Sciatic nerve (tissue), 2 donors: ENCODE measurements at places on chromosomes 16 and 17.

GRCh38 chr17:59330053-59330942, 1.2 kb upstream of the YPEL2 start:
- peak; percentile 69 for DNase-seq

DNA sequence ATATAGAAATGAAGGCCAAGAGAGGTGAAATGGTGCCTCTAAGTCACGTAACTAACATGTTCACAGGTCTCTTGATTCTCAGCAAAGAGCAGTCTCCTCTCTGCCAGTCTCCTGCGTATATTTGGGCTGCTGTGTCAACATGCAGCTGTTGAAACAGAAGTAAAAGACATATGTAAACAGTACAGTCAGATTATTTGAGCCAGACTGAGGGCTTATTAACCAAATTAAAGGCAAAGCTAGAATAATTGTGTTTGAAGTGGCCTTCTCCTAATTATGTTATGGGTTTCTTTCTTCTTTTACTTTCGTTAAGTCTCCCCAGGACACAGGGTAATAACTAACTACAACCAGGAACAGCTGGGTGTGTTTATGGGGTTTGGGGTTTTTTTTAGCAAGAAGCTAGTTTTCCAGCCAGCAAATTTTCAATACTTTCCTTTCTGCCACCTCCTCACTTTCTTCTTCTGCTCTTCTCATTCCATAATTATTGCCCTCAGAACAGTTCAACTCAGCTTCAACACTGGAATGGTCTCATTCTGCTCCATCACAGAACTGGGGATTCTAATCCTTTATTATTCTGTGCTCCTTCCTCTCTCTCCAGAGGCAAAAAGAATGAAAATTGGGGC, 18.4 kb downstream of the G6PC1 start:
- DNase-seq, result no peak

- DNase-seq, result no peak
Measured at GRCh38 chr16:72426386-72426785, 254.4 kb upstream of the PMFBP1 start.

DNA sequence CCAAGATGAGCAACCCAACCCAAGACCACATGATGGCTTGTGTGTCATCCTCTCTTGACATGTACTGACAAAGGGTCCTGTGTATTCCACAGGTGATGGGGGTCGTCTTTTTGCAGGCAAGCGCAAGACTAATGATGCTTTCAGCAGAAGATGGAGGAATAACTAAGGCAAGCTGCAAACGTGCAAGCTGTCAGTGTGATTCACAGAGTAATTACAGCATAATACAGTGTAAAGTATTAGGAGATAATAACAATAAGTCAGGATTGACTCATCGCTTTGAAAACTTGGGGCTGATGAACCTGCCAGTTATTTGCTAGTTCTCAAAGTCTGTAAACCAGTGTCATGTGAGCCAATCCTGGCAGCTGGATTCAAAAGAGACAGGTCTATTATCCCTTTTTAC, 41.6 kb upstream of the ASIC2 start:
- DNase-seq, result no peak

DNA sequence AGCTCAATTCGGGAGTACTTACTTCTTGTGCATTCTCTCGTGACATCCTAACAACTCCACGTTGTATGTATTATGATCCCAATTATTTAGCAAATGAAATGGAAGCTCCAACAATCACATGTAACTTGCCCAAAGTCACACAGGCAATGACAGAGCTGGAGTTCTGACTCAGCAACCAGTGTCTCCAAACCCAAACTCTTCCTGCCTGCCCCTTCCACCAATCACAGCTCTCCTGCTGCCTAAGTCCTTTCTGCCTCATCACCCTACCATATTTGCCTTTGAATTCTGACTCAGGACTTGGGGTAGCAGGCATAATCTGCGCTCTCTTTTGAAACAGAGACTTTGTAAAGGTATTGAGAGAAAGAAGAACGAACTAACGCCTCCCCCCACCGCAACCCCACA, 245.2 kb upstream of the MAF start:
- no peak for DNase-seq

- DNase-seq, result no peak
Measured at GRCh38 chr17:79249929-79250521, 175.4 kb downstream of the ENGASE start.

DNA sequence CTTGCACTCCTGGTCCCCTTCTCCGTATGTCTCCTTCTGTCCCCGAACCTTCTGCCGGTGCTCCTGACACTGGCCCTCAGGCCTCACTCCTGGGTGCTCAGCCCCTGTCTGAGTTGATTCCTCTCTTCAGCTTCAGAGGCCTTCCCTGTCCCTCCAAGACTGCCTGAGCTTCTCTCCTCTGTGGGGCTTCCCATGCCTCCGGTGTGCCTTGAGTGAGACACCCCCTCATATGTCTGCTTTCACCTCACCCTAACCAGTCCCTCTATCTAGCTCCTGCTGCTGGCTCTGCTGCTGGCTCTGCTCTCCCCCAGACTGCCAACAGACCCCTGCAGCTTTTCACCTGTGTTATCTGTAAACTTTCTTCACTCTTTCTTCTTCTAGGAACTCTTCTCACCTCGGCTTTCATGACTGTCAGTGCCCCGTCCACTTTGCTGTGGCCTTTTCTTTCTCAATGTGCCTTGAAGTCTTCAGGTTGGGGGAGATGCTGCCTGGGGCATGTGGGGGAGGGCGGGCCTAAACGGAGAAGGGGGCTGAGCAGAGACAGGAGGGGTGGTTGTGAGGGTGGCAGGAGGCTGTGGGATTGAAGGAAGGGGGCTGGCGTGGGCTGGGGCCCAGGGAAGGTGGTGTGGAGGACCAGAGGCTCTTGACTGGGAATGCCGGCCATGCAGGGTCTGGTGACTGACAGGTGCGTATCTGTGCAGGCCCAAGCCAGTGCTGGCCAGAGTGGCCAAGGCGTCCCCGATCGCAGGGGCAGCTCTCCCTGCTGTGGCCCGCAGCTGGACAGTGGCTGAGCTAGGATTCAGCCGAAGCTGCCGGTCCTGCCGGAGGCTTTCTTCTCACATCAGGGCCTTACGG, 81.3 kb downstream of the METRNL start:
- peak; percentile 56 for DNase-seq

DNA sequence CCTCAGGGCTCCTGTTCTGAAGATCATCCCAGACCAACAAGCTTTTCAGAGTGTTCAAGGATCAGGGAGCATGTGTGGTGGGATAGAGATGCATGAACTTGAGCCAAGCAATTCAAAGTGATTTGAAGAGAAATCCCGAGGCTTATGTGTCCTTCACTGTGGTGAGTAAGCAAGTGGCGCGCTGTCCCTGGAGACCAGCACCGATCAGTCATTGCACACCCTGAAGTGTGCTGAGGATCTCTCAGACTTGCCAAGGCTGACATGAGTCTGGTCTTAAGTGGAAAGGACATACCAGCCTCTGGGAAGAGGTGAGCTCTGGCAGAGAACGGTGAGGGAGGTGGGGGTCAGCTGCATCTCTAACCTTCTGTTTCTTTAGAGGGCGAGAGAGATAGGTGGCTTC, 43.8 kb upstream of the CDH13 start:
- no peak for DNase-seq

DNA sequence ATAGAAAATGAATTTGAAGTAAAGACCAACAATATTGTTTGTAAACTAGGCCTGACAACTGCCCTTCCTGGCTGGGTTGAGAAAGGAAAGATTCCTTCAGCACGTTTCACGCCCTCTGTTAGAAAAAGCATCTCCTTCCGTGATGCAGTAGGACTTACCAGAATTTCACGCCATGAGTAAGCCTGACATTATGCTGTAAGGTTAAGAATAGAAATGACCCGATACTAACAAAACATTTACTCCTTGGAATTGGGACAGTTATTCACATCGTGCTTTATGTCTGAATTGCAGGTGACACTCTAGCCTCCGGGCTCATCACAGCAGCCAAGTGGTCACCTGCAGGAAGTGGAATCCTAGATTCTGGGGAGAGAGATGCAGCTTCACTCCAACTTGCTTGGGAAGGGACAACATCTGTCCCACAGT, 17.5 kb downstream of the MARCHF10 start:
- no peak for DNase-seq

GRCh38 chr16:4115209-4115948, 863 bp downstream of the ADCY9 start:
- DNase-seq, result peak; percentile 71

DNA sequence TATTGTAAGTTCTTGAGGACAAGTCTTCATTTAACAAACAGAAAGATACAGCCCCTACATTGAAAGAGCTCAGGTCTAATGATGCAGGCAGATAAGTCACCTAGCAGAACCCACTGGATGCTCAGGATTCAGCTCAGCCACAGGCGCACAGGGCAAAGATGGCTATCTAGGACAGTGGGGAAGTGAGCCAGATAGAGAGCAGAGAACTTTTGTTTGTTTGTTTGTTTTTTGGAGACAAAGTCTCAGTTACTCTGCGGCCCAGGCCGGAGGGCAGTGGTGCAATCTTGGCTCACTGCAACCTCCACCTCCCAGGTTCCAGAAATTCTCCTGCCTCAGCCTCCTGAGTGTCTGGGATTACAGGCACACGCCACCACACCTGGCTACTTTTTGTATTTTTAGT, 20.4 kb downstream of the METTL2A start:
- no peak for DNase-seq

GRCh38 chr17:545156-545555, 169.5 kb downstream of the VPS53 start:
- no peak for DNase-seq

GRCh38 chr16:24235806-24236205, 20.3 kb upstream of the CACNG3 start:
- no peak for DNase-seq

GRCh38 chr17:76411247-76411646, 26.8 kb downstream of the SPHK1 start:
- DNase-seq, result no peak

- no peak for DNase-seq
Measured at GRCh38 chr17:13931111-13931526, 138.2 kb upstream of the COX10 start.

DNA sequence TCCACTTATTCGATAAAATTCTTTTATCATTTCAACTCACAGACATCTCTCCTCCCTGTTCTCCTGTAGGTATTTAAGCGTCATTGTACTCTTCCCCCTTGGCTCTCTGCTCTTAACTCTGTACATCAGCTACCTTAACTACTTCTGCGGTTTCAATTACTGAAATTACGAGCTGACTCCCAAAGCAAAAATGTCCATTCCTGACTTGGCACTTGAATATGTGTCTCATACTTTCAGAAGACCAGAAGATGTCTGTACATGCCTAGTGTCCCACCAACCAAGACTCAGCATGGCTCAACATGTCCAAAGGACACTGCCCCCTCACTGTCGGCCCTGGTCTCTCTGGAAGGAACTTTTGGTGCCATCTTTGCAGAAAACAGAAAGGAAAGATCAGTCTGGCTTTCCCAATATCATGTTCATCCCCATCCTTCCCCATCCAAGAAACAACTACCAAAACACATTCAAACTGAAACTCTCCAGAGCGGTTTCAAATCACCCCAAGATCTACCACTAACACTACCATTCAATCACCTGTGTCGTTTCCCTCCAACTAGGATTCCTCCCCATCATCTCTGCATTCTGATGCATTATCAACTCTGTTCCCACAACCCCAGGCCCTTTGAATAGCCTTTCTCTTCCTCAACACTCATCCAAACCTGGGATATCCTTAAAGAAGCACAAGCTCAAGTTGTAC, 74.9 kb downstream of the ZFHX3 start:
- DNase-seq, result no peak

DNA sequence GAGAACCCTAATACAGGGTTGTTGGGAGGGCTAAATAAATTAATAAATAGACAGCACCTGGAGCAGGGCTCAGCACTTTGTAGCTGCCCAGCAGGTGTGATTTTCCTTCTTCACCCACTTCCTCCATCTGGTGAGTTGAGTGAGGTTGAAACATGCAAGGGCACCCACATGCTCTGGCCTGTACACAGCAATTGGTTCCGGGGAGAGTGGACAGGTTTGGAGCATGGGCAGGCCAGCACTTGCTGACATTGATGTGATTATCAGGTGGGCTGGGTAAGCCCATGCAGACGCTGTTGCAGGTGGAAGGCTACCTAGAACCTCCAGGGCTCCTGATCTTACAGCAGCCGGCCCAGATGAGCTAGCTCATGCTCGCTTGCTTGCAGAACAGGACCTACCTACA, 1.3 kb upstream of the MRTFB start:
- no peak for DNase-seq

DNA sequence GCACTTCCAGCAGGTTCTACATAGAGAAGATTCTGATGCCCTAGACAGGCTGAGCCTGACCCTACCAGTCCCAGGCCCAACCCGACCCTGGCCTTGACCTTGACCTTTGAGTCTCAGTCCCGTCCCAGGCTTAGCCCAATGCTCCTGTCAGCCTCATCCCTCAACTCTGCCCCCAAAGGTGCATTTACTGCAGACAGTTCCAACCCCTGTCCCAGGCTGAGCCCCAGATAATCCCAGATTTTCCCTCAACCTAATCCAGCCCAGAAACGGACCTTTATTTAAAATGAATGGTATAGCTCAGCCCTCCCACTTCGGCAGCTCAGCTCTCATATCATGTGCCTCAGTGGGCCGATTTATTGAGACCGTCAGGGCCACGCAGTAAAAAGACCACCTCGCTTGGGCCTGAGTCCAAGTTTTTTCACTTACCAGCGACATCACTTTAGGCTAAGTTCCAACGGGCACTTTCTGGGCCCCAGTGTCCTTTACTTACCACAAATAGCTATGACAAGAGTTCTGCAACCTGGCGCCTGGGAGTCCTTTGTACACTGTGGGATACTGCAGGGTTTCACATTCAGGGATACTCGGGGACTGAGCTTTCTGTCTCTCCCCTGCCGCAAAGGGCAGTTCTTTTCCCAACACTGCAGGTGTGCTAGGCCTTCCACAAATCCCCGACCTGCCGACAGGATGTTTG, 89.5 kb downstream of the WSCD1 start:
- no peak for DNase-seq

DNA sequence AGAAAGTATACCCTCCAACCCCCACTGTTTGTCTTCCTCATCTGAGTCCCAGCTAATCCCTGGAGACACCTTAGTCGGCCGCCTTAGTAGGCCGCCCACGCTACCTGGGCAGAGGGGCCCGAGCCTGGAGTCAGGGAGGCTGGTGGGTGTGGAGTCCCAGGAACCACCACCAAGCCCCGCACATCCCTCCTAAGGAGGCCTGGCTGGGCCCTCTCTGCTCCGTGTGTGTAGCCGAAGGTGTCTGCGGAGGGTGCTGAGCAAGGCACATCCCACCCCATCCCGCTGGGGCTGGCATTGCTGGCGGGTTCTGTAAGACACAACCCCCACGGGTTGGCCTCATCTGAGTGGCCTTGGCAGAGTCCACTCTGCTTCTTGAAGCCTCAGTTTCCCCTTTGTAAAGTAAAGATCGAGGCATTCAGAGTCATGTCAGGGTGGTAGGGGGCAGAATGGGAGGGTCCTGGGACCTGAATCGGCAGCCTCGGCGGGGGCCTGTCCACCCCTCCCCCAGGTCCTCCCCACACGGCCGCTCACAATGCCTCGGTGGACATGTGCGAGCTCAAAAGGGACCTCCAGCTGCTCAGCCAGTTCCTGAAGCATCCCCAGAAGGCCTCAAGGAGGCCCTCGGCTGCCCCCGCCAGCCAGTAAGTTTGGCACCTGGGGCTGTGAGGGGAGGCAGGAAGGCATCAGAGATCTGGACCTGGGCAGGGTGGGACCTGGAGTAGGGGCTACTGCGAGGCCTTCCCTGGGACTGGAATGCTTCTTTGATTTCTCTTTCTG, 15.2 kb upstream of the ADGRG3 start:
- no peak for DNase-seq
